ENCODE measurements at places on chromosomes 11 and 22.

GRCh38 chr11:123381817-123382554, 48.1 kb upstream of the GRAMD1B start:
- no peak for DNase-seq

GRCh38 chr11:65629579-65629978, 8.3 kb upstream of the SIPA1 start:
- no peak for DNase-seq

DNA sequence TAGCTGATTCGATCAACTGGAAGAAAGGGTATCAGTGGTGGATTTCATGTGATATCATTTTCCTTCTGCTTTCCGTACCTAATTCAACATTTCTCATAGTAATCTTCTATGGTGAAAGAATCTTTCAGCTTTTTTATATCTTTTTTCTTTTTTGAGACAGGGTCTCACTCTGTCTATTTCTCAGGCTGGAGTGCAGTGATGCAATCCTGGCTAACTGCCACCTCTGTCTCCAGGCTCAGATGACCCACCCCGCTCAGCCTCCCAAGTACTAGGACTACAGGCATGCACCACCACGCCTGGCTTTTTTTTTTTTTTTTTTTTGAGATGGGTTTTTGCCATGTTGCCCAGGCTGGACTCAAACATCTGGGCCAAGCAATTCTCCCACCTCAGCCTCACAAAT, 18.6 kb upstream of the CHORDC1 start:
- no peak for DNase-seq

DNA sequence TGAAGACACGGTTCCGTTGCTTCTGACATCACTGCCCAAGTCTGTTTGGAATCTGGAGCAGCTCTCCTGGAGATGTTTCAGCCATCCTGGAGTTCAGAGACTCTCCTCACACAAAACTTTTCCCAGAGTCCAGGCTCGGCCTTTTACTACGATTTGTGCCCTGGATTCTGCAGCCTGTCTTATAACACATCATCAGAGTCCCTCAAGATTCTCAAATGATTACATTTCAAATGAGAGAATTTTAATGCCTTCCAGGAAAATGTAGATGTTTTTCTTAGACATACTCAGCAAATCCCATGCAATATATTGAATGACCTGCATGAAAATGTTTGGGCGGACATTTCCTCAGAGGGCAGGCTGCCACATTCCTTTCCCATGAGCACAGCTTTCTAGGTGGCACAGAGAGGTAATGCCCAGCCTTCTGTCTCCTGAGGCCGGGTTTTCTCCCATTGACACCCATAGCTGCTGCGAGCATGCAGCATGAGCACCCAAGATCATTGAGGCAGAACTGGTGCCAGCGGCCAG, 129.1 kb downstream of the SNX19 start:
- DNase-seq, result no peak

DNA sequence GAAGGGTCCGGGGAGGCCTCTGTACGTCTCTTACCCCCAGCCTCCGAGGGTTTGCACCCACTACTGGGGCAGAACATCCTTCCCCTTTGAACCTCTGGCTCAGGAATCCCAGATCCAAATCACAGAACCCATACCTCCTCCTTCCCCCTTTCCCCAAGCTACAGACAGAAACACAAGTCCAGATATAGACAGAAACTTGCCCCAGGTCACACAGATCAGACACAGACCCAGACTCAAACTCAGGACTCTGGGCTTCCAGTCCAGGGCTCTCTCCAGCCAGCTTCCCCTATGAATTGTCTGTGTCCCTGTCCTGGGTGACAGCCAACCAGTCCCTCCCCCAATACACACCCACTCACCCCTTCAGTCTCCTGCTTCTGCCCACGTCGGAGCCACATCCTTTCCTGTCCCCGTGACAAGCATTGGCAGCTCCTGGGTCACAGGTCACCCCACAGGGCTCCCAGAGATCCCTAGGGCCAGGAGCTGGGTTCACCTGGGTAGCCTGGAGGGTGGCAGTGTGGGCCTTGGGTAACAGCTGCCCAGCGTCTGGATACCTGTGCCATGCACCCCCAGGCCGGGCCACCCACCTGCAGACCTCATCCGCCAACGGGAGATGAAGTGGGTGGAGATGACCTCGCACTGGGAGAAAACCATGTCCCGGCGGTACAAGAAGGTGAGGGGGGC, 772 bp downstream of the TBC1D10C start:
- DNase-seq, result no peak

DNA sequence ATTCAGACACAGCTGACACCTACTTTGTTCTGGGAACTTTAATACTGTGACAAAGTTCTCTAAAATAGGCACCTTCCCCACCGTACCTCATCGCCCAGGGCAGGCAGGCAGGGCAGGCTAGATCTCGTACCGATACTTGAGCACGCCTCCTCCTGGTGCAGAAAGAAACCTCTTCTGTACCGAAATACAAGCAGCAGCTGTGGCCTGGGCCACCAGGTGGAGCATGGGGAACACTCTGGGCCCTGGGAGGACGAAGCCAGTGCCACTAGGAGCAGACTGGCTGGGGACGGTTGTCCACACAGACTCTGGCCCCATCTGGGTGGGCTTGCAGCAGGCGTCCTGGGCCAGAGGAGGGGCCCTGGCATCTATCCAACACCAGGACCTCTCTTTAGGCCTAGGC, 12.8 kb downstream of the PMM1 start:
- peak; percentile 65 for DNase-seq

DNA sequence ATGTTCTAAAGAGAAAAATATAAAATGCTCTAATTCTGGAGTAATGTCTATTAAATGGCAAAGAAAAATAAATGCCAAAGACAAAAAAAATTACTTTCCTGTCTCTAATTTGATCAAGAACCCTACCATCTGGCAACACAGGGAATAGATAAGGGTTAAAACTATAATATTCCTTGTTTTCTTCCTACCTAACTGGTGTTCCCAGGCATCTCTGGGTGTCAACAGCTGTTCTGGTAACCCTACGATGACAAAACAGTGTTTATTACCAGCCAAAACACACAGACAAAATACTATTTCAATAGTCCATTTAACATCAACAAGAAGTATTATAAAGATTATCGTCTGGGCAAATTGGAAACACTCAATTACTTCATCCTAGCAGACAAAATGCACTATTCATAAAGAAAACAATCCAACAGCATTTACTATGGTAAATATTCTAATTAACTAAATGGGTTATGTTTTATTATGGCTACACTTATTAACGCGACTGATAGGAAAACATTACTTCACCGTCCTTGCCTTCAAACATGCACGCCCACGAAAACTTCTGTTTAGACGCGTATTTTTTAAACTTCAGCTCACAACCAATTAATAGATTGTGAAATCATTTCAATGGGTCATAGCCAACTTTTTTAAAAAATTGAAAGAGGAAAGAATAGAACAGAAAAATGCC, 50.6 kb downstream of the LGR4 start:
- DNase-seq, result no peak
